Activated CD8-positive, alpha-beta memory T cell treated with anti-CD3 and anti-CD28 coated beads for 48 hours (primary cell): ENCODE measurements at places on chromosomes 7 and 10.

DNA sequence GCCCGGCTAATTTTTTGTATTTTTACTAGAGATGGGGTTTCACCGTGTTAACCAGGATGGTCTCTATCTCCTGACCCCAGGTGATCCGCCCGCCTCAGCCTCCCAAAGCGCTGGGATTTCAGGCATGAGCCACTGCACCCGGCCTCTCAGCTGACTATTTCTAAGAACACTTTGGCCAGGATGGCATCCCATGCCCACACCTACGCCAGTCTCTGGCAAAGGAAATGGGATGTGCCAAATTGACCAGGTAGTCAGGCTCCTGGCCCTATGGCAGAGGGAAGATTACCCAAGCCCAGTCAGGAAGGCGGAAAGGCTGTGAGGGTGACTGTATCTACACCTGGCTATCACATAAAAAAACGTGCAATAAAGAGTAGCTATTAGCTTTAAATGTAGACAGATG, 94.1 kb upstream of the DUSP5 start:
- no peak for DNase-seq

- no peak for DNase-seq
Observed at GRCh38 chr7:32227746-32228145, 157.5 kb upstream of the PDE1C start.

GRCh38 chr7:20998309-20998708, 211.6 kb upstream of the SP8 start:
- no peak for DNase-seq

- DNase-seq: no peak
Observed at GRCh38 chr7:157775021-157775559, 438.3 kb downstream of the DNAJB6 start.

GRCh38 chr7:99693427-99694200, 13.8 kb upstream of the CYP3A5 start:
- no peak for DNase-seq

GRCh38 chr7:158083526-158084310, 503.9 kb downstream of the PTPRN2 start:
- no peak for DNase-seq
